NCI-H1092 (cell line): ENCODE measurements at places on chromosomes 1 and 21.

- no peak for DNase-seq
These were observed 419.5 kb upstream of the DEPDC1 start for GRCh38 chr1:68916221-68916902.

- DNase-seq, result no peak
These were observed 79.2 kb downstream of the TYW3 start for GRCh38 chr1:74812180-74812541.

GRCh38 chr1:72489801-72490200 is 207.5 kb upstream of the NEGR1 start:
- no peak for DNase-seq

DNA sequence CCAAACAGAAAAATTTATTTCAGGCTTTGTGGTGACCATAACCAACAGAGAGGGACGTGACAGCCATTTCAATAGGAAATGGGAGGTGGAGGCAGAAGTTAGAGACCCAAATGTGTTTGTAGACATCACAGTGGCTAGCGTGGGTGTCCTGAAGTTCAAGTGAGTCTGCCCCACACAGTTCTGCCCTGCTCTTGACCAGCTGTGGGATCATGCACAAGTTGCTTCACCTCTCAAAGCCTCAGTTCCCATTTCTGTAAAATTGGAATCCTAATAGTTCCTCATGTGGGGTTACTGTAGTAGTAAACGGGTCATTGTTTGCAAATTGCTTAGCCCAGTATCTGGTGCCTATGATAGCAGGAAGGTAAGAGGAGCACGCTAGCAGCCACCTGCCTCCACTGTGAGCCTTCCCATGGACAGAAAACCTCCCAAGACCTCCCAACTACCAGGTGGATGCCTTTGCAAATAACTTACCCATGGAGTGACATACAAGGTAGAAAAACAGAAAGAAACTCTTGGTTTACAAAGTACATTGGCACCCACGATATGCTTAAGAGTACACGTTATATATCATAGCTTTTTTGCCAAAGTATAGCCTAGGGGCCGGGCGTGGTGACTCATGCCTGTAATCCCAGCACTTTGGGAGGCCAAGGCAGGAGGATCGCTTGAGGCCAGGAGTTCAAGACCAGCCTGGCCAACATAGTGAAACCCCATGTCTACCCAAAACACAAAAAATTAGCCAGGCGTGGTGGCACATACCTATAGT is 29.1 kb downstream of the FHAD1 start:
- DNase-seq, result no peak

- DNase-seq, result peak; percentile 81
These were observed 7.1 kb upstream of the CPLANE2 start for GRCh38 chr1:16243936-16244649.

DNA sequence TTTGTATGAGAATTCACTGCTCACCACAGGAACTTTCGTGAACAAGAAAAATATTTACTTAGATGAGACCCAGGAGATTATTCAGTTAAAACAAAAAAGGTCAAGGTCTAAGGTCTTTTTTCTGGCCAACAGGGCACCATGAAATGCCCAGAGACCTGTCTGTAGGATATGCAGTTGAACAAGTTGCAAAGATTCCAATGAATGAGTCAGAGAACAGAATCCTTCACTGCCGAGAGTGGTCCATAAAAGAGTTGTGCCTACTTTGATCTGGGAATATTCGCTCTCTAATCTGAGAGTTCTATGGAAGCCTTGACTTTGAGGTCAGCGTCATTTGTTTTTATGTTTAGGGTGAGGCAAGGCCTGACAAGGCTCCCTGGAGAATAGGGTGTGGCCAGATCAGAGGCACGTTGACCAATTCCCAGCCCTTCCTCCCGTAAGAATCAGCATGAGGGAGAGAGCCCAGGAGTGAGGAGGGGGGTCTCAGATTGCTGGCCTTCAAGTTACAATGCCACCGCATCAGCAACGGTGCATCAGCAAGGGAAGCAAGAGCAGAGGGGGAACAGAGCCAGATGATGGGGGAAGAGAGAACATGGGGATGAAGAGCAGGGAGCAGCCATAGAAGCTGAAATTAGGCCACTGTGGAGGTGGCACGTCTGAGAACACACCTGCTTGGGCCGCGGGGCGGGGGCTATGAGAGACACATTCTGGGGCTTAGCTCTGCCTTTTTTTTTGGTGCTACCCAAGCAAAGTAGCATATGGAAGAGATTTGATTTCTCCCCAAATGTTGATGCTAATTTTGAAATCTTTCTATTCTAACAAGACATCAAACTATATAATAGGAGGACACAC is 206.4 kb upstream of the RAB4A start:
- DNase-seq, result no peak

DNA sequence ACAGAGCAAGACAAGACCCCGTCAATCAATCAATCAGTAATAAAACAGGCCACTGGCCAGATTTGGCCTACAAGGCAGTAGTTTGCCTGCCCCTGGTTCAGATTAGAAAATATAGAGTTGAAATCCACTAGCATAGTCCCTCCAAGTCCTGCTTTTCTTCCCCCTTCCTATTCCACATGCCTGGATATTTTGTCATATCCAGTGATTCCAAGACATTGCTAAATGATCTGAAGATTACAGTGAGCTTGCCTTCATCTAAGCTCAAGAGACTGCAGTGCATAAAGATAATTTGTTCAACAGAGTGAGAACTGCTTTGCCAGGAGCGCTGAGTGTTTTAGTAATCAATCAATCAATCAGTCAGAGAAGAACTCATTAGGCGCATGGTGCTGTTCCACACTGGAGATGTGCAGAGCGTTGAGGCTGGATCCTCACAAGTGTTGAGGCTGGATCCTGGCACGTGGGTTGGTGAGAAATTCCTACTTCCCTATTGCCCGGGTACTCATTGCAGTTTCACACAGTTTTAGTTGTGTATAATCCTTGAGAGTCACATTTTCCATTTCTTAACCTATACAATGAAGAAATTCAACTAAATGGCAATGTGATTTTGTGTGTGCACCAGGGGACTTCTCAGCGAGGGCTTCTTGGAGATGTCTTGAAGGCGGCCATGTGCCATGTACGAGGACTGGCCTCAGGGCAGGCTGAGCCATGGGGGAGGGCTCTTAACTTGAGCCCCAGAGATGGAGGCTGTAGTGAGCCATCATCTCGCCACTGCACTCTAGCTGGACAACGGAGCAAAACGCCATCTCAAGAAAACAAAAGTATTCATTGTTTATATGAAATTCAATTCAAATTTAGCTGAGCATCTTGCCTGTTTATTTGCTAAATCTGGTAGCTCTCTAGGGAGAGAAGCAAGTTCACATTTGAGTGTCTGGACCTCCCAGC is 76.3 kb downstream of the TOMM20 start:
- no peak for DNase-seq

DNA sequence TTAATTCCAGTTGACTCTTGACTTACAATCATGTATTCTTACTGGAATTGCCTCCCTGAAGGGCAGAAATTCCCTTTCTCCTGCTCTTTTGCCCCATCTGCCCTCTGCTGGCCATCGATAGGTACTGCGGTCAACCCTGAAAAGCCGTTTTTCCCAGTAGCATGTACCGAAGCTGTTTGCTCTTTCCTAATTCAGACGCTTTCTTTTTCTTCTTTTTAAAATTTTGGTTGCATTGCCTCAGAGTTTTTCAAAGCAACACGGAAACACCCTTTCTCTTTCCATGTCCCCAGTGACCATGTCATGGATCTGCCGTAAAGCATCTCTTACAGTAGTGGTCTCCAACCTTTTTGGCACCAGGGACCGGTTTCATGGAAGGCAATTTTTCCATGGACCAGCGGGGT is 164.2 kb upstream of the C1orf21 start:
- peak; percentile 12 for DNase-seq

DNA sequence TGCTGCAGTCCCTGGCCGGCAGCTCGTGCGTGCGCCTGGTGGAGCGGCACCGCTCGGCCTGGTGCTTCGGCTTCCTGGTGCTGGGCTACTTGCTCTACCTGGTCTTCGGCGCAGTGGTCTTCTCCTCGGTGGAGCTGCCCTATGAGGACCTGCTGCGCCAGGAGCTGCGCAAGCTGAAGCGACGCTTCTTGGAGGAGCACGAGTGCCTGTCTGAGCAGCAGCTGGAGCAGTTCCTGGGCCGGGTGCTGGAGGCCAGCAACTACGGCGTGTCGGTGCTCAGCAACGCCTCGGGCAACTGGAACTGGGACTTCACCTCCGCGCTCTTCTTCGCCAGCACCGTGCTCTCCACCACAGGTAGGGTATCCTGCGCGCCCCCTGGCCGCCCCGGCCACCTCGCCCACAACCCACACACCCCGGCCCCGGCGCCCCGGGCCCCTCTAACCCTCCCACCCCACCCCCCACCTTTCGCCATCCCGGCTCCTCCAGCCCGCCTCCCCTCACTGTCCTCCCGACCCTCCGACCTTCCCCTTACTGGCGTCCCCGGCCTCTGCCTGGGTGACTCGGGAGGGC is 352 bp downstream of the KCNK1 start:
- DNase-seq, result peak; percentile 20

DNA sequence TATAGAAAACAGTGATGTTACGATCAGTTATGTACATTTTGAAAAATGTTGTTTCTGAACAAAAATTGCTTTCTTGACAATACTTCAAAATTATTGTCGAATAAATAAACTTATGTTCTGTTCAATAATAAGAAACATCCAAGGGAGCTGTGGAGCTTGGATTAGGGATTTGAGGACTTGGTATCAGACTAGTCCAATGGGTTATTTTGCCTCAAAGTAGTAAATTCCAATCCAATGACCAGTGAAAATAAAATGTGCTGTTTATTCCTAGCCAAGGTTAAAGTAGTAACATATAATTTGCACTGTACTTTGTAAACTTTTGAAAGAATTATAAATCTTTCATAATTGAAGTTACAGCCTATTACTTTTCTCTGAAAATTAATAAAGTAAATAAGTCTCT is 79.1 kb upstream of the IVNS1ABP start:
- no peak for DNase-seq

DNA sequence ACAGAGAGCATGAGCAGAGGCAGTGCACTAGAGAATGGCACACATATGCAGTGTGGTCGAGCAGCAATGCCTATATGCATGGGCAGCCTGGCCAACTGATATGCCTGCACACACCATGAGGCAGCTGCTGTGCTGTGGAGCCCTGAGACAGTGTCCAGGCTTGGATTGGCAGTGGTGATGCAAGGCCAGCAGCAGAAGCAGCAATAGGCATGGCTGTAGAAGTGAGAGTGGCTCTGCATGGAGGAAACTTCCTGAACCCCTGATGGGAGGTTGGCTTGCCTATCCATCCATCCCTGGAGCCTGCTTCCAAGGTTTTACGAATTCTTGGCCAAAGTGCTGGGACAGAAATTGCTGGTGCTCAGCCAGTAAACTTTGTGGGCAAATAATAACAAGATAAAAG is 89.7 kb downstream of the DIRAS3 start:
- DNase-seq, result no peak

DNA sequence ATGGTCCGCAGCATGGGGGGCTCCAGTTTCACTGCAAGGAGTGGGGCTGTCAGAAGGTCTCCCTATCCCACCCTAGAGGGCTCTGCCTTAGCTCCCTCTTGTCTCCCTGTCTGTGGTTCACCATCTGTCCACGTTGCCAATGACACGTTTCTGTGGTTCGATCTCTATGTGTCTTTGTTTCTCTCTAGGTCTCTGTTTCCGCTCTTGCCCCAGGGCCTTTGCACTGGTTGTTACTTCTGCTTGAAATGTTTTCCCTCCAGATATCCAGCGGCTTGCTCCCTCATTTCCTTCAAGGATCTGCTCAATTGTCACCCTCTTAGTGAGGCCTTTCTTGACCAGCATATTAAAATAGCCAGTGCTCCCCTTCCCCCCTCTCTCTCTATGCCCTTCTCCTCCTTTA is 8.5 kb upstream of the MRPS15 start:
- no peak for DNase-seq

DNA sequence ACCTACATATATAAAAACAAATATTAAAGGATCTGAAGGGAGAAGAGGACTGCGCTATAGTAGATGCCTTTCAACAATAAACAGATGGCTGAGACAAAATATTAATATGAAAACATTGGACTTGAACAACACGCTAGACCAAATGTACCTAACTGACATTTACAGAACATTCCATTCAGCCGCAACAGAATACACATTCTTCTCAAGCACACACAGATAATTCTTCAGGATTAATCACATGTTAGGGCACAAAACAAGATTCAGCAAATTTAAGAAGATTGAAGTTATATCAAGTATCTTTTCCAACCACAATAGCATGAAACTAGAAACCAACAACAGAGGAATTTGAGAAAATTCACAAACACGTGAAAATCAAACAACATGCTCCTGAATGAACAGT is 741.4 kb downstream of the ADGRL2 start:
- no peak for DNase-seq

DNA sequence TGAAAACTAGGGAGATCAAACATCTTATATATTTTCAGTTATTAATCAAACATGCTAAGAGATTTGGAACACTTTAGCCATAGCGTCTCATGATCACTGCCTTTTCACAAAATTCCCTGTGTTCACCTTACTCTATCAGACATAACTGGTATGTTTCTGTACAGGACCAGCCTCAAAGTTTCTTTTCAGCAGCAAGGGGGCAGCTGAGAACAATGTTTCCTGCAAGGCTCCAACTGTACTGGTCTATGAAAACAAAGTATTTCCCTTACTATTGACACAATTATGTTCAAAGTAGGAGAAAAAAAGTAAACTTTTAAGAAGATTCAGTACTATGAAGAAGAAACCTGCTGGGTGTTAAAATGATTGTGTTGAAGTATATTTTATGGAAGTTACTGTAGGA is 98.5 kb downstream of the ATF6 start:
- DNase-seq, result no peak

GRCh38 chr1:157442065-157442464 is 110.2 kb downstream of the FCRL5 start:
- no peak for DNase-seq

- DNase-seq, result peak; percentile 34
These were observed 69.8 kb upstream of the DIRAS3 start for GRCh38 chr1:68120136-68120791.

DNA sequence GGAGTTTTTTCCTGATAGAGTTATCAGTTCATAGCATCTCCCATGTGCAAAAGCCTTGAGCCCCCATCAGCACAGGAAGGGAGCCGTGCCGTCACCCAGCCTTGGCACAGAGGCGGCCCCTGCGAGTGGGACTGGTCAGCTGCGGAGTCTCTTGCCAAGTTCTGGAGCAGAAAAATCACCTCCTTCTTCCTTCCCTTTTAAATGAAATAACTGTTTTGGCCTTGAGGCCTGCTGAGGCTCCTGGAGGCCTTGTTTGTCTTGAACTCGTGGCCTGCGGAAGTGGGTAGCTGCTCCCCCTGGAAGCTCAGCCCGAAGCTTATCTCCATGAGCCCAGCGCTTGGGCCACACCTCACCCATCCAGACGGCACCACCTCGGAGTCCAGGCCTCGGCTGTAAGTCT is 145.7 kb upstream of the TMEM51 start:
- no peak for DNase-seq

GRCh38 chr21:42356046-42356445 is 5.3 kb upstream of the TFF2 start:
- no peak for DNase-seq

DNA sequence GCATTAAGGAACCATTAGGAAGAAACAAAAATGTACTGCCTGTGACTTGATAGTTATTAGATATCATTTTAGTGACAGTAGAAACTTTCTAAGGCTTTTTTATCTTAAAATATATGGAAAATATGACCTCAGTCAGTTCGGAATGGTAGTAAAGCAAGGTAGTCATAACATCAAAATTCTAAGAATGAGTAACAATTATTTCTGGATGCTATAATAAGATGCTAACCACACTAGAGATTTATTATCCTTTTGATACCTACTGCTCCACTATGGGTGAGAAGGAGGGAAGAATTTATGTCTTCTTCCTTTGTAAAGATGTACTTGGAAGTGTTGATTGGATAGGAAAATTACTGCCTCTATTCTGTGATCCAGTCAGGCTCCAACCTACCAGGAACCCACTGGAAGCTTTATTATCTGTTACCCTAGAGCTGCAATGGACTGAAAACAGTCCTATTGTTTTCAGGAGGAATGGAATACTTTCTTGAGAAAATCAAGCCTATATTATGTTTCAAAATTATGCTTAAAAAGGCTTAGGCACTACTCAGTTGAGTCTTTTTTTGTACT is 8.8 kb downstream of the FMN2 start:
- no peak for DNase-seq
